ENCODE measurements at places on chromosomes 3 and 15. TPM values are rescaled to one million over a fixed set of nuclear protein-coding genes. Genes with fewer than 3 reads are reported as not detected.
A peak's percentile ranks its signal among the peaks of the same experiment; 100 is the strongest.

- peak; percentile 53 for DNase-seq
Measured at GRCh38 chr3:14948609-14949038, 1.2 kb downstream of the NR2C2 start.

DNA sequence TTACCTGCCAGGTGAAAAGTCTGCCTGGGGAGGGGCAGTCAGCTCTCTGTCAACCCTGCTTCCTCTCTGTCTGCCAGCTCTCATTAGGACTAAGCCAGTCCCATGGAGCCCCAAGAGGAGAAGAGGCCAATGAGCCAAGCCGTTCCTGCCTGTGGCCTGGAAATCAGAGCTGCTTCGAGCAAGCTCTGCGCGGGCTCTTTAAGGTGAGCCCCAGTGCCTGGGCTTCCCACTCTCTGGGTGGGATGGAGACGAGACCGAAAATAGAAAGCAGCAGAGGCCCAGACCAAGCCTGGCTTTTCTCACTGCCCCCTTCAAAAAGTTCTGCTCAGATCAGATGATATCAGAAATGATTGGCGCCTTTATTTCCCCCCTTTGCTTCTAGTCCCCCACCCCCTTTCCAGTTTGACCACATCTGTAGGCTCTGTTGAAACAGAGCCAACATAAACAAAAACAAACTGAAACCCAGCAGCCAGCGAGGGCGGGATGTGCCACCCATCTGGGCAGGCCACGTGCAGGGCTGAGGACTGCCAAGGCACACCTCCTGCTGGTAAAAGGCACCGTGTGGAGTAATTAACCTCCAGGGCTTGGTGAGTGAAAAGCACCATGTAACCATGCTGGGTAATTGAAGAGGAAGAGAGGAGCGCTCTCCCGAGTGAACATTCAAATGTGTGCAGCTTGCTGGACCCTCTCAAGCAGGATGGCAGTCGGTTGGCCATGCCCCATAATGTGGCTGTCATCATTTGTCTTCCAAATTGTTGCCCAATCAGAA is 471.0 kb upstream of the PROK2 start:
- peak; percentile 24 for DNase-seq

DNA sequence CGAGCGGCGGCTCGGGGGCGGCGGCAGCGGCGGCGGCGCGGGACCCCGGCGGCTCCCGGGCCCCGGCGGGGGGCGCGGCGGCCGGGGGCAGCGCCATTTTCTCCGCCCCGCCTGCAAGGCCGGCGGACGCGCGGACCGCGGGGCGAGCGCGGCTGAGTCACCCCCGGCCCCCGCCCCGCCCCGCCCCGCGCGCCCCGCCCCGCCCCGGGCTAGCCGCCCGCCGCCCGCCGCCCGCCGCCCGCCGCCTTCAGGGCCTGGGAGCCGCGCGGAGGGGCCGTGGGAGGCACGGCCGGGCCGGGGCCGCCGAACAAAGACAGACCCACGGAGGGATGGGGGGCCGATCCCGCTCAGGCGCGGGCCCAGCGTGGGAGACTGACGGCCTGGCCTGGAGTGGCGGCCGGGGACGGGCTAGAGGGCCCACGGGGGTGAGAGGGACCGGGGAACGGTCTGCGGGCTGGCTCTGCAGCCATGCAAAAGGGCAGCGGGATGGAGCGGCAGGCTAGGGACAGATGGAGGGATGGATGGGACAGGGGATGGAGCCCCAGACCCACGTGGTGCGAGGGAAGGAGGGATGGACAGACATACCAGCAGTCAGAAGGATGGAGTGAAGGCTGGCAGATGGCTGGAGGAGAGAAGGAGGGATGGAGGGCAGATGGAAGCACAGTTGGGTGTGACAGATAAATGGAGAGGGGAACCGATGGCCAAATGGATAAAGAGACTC is at the start of gene EIF4E3:
EIF4E3 (minus strand) TSS at position 132 of the 721 bp plus-strand sequence; CDS start at position 97, 35 bp downstream.
- no peak for DNase-seq

GRCh38 chr15:45378149-45378912 is at the start of gene GATM:
Gene GATM, minus strand, starts transcription at chr15:45378544. Its CDS starts 91 bp downstream, at chr15:45378453.
- DNase-seq, result peak; percentile 77

DNA sequence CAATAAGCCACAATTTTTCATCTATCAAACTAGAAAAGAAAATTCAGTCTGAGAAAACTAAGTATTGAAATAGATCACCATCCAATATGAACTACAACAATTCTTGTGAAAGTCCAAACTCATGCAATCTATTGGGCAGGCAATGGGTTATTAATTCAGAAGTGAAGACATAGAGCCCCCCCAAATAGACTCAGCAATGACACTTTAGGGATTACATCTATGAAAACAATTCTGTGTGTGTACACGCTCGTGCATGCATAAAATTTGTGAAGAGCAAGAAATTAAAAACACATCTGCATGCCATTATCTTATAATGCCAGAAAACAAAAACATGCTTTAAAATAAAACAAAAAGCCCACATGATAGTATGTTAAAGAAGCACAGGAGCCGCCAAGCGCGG is 151.3 kb downstream of the NR1I2 start:
- DNase-seq, result no peak

- no peak for DNase-seq
Measured at GRCh38 chr3:105611304-105612192, 244.8 kb downstream of the ALCAM start.

- DNase-seq, result no peak
Measured at GRCh38 chr3:33388374-33389100, 51.7 kb downstream of the UBP1 start.

DNA sequence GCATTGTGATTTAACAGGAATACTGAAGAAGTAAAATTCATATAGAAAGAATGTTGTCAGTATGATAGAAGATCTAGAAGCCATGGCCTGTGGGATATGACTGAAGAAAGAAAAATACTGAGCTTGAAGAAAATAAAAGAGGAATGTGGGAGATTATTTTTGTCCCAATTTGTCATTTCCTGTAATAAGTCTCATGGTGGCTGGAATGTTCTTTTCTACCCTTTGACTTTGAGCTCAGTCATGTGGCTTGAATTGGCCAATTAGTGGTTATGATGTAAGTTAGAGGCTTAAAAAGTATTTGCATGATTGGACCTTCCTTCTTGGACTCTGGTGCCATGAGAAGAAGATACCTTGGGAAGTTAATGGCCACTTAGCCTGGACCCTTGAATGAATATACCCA is 14.1 kb downstream of the APH1B start:
- peak; percentile 18 for DNase-seq

DNA sequence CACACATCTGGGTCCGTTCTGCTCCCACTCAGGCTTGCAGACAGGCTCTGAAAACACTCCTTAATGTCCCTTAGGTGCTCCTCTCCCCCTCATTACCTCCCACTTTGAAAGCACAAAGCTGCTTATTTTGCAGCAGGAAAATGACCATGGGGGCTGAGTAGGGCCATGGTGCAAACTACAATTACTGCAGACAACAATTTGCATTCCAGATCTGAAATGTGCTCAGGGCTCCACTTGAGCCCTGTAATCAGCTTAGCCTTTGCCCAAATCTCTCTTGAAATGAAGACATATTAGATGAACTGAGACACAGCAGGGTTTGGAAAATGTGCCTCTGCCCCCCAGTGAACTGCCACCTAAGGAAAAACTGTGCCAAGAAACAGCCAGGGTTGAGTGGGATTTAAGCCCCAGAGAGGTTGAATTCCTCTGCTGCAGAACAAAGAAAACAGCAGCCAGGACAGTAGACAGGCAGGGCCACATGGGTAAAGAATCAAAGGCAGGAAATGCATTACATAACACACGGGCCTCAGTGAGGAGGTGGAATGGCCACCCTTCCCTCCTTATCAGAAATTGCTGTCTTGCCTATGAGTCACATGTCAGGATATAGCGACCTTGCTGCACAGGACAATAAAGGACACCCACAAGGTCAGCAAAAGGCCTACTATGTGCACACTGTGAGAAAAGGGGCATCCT is 126.8 kb upstream of the ARHGEF3 start:
- no peak for DNase-seq

DNA sequence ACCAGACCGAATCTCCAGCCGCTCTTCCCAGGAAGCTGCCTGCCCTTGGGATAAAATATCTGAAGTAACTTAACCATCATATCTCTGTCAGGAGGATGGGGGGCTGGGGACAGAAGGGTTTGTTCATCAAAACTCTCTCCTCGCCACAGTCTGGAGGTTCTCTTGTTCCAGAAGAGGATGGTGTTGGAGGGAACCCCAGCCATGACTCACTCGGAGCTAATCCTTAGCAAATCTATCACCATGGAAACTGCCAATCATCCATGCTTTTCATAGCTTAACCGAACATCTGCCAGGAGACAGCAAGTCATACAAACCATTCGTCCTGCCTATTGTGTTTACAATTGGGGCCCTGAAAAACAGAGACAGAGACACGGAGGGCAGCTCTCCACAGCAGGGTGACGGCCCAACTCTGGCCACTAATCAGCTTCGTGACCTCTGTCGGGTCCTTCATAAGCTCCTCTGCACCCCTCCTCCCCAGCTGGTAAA is 73.8 kb upstream of the HEG1 start:
- peak; percentile 16 for DNase-seq

DNA sequence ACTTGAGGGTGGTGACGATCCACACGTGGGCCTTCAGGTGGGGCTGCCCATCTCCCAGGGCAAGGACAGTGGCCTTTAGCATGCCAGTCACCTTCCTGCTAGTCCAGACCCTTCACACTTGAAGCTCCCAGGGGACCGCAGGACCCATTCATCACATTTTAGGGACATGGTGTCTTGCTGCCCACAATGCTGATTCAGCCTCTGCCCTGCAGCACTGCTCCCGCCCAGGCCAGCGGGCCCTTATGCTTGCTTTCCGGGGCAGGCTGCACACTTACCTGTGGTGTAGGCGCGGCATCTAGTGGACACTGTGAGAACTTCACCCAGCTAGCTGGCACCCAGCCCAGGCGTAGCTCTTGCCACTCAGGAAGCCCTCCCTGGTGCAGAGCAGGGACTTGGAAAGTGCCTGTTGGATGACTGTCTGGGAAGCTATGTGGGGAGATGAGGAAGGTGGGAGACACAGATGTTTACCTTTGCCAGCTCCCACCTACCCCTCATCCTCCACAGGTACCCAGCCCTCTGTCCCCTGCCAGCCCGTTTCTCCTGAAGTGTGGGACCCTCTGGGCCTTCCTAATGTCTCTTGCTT is 26.3 kb upstream of the NR2C2 start:
- peak; percentile 69 for DNase-seq

DNA sequence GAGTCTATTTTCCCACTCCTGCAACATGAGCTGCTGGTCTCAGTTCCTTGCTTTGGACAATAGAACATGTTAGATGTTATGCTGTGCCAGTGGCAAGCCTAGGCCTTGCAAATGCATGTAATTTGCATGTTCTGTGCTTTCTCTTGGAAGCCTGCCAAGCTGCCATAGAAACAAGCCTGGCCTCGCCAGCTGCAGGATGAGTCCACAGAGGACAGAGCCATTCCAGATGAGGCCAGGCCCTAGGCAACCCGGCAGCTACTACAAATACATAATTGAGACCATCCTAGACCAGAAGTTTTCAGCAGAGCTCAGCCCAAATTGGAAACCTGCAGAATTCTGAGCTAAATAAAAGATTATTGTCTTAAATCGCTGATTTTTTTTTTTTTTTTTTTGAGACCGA is 39.6 kb downstream of the TRIM69 start:
- DNase-seq, result no peak

- no peak for DNase-seq
Measured at GRCh38 chr15:37083610-37084009, 16.7 kb downstream of the MEIS2 start.

GRCh38 chr3:4506559-4507023 is 13.4 kb downstream of the ITPR1 start:
- DNase-seq, result no peak

GRCh38 chr15:43895586-43895985 is 68.8 kb downstream of the WDR76 start:
- DNase-seq, result no peak

DNA sequence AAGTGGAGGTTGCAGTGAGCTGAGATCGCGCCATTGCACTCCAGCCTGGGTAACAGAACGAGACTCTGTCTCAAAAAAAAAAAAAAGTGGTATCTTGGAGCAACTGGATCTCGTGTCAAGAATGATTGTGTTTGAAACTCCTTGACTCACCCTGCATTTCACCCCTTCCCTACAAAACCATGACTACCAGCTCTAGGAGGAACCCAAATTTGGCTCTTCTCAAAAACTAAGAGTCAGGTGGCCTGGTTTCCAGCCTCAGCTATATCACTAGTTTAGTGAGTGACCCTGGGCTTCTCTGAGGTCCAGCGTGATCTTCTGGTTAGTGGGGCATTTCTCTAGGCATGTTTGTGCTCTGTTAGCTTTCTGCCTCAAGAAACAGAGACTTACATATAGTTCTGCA is 222.1 kb downstream of the FAM43A start:
- no peak for DNase-seq

GRCh38 chr3:191388823-191389222 is 58.5 kb upstream of the UTS2B start:
- peak; percentile 26 for DNase-seq

GRCh38 chr15:32965897-32966296 is 228.6 kb downstream of the FMN1 start:
- no peak for DNase-seq

GRCh38 chr3:105040026-105040622 is 326.6 kb upstream of the ALCAM start:
- no peak for DNase-seq

DNA sequence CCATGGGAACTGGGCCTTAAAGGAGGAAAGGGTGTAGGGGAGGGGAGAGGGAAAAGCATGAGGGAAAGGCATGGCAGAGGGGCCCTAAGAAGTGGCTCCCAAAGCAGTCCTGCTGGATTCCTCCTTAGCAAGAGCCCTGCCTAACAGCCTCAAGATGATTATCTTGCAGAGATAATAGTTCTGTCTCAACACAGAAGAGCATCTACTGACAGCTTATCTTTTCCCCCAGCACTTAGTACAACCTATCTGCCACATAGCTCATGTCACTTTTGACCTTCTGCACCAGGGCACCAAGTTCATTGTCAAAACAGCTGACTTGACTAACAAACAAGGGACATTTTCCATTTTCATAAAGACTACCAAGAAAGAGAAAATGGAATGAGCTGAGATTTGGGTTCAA is 86.3 kb downstream of the ANP32A start:
- DNase-seq, result no peak

DNA sequence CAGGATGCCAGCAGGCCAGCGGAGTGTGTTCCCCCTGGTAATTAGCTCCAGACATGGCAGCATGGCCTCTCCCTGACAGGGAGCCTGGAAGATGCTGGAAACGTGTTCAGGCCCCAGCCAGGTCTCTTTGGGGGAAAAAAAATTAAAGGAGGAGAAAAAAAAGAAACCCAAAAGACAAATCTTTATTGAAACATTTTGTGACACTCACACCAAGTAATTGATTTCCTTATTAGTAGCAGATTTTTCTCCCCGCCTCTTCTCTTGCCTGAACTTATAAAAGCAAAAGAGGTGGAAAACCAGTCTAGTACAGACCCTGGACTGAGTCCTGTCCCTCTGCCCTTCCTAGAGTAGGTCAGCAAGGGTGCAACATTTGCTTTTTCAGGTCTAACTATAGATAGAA is 42.7 kb upstream of the SMAD6 start:
- no peak for DNase-seq

COLQ gene
- not detected for total RNA-seq

EAF2 gene
- not detected for total RNA-seq

FYTTD1 gene
- total RNA-seq, result 25.3 TPM

RASGRP1 gene
- total RNA-seq, result 0.30 TPM

LSAMP gene
- total RNA-seq, result not detected

SOX2 gene
- total RNA-seq, result not detected

CLSTN2 gene
- total RNA-seq, result 29.7 TPM

RIOX2 gene
- 24.1 TPM for total RNA-seq

MLH1 gene
- 66.6 TPM for total RNA-seq

SHC4 gene
- not detected for total RNA-seq

ATP2B2 gene
- not detected for total RNA-seq

CTXN2 gene
- not detected for total RNA-seq

NECTIN3 gene
- total RNA-seq, result 34.3 TPM

PSTPIP1 gene
- not detected for total RNA-seq

GPR27 gene
- 12.1 TPM for total RNA-seq

C3orf85 gene
- total RNA-seq, result not detected
